ENCODE measurements at places on chromosomes 7 and 10. TPM values are rescaled to one million over a fixed set of nuclear protein-coding genes. Genes with fewer than 3 reads are reported as not detected.

PLEKHS1 gene
- under 0.01 TPM for total RNA-seq

HTR7 gene
- total RNA-seq: under 0.01 TPM

HMX2 gene
- total RNA-seq: not detected

NKX2-3 gene
- not detected for total RNA-seq

ASIC3 gene
- 0.33 TPM for total RNA-seq

PARD3 gene
- 31.2 TPM for total RNA-seq

LIPN gene
- total RNA-seq: not detected

SPDYE17 gene
- total RNA-seq: not detected

FAM185A gene
- 7.2 TPM for total RNA-seq

NRBF2 gene
- total RNA-seq: 23.4 TPM

GTF2IRD1 gene
- 12.4 TPM for total RNA-seq

TFEC gene
- 38.5 TPM for total RNA-seq

PRSS37 gene
- not detected for total RNA-seq

PIK3AP1 gene
- total RNA-seq: 0.33 TPM

NXPH1 gene
- total RNA-seq: not detected

ANKRD30A gene
- not detected for total RNA-seq

ELMO1 gene
- total RNA-seq: 68.5 TPM

CPVL gene
- not detected for total RNA-seq

EPHB6 gene
- 2.0 TPM for total RNA-seq

FXYD4 gene
- total RNA-seq: not detected

TSC22D4 gene
- total RNA-seq: 51.3 TPM

OR6V1 gene
- not detected for total RNA-seq

TMEM196 gene
- not detected for total RNA-seq

AS3MT gene
- total RNA-seq: 0.98 TPM

SYT15B gene
- 0.65 TPM for total RNA-seq

SOSTDC1 gene
- not detected for total RNA-seq

ITGB1 gene
- total RNA-seq: 1,103 TPM

CYP26C1 gene
- total RNA-seq: 2.5 TPM

ACSL5 gene
- total RNA-seq: 26.7 TPM

ANXA8 gene
- not detected for total RNA-seq

All from vein endothelial cell (primary cell).